ENCODE measurements at places on chromosomes 12 and 14.
A peak's percentile ranks its signal among the peaks of the same experiment; 100 is the strongest.

DNA sequence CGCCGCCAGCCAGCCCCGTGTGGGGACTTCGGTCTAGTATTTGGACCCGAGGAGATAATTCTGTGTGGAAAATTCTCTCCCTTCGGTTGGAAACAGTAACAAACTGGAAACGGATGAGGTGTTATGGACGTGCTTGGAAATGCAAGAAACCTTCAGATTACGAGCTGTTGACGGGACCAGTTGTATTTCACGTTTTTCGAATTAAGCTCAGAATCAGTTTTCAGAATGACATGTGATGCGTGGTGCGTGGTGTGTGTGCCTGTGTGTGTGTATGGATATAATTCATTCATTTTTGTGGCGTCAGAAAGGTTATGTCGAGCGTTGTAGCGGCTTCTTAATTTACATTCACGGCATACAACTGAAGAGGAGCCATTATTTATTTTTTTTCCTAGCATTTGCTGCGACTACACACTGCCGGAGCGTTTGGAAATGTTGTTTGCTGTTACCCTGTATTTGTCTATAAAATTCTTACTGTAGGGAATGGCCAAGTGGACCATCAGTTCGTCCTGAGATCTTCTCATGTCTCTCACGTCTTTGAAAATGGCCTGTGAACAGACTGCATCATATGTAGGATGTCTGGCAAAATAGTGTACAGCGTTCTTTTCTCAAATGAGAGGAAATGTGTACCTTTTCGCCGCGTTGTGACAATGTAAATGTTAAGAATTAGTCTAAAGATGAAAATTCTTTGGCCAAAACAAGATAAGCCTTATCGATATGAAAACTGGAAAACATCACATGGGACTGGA is 1.3 kb downstream of the TRAF3 start:
- DNase-seq: peak; percentile 15

DNA sequence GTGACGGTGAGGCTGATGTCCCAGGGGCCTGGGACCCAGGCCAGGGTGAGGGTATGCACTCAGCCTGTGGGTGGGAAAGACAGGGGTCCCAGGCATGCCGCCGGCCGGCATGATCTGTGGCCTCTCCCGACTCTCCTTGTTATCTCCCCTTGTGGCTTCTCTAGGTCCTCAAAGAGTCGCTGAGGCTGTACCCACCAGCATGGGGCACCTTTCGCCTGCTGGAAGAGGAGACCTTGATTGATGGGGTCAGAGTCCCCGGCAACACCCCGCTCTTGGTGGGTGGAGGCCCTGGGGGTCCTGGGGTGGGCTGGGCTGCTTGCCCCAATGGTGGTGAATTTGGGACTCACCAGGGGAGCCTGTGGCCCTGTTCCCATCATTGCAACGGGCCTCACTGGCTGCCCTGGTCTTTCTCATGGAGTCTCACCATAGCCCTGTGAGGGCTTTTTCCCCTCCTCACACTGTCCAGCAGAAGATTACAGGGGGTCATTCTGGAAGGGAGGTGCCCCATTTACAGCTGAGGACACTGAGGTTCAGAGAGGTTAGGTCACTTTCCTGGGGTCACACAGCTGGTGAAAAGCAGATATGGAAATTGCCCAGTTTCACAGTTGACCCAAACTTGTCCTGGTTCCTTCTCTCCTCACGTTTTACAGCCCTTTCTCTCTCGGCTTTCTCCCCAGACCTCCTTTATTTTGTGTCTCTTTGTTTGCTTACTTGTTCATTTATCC is 37.9 kb downstream of the CYP46A1 start:
- DNase-seq: no peak

DNA sequence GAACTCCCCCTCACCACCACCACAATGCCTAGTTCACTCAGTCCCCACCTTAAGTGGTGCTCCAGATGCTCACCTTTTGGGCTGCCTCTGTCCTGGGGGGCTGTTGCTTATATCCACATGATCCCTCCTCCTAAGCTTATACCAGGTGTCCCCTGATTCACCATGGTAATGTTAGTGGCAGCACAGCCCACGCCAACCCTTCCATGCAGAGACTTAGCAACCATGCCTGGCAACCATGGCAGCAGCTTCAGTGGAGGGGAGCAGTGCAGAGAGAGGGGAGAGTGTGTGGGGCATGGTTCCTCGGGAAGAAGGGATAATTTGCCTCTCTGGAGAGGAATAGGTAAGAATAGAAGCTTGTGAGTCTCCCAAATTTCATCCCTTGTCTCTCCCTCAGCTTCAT is 1.2 kb upstream of the DDN start:
- DNase-seq: no peak

- peak; percentile 37 for DNase-seq
These were observed 13.1 kb downstream of the ASIC1 start for GRCh38 chr12:50070314-50071060.

DNA sequence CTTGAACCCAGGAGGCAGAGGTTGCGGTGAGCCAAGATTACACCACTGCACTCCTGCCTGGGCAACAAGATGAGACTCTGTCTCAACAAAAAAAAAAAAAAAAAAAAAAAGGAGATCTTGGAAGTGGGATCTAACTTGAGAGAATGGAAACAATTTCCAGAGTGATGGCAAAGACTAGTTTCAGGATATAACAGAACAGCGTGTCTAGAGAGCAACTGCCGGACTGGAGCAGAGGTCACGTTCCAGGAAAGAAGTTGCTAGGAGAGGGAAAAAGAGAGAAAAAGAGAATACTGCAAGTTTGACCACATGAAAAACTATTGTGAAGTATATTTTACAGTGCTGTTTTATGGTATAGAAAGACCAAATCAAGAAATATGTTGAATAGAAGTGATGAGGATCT is 118.0 kb downstream of the MON2 start:
- no peak for DNase-seq

- no peak for DNase-seq
These were observed 74.2 kb downstream of the PRORP start for GRCh38 chr14:35196571-35196970.

DNA sequence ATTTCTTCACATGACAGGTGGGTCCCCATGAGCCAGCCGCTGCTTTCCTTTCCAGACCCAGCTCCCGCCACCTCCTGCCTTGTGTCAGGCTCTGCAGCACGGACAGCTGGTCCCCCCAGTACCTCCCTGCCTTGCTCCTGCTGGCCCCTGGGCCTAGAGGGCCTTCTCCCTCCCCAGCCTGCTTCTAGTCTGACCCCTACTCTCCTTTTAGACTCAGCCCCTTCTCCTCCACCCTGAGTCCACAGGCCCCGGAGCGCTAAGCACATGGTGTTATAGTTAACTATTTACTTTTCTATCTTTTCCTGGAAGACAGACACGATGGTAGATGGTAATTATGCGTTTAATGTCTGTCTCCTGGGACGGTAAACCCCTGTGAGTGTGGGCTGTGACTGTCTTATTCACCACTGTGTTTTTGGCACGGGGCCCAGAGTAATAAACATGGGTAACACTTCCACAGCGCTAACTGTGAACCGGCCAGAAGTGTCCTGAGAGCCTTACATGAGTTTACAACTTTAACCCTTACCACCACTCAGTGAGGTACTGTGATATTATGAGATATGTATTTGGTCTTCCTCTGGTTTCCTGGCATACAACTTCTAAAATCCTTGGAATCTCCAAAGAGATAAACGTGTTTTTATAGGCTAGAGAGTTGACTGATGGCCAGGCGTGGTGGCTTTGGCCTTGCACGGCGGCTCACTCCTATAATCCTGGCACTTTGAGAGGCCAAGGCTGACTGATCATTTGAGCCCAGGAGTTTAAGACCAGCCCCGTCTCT is 41.2 kb downstream of the DGLUCY start:
- no peak for DNase-seq

GRCh38 chr12:131283191-131283861 is 329.6 kb downstream of the ADGRD1 start:
- DNase-seq: no peak

- no peak for DNase-seq
These were observed 283.2 kb downstream of the RPAP3 start for GRCh38 chr12:47422611-47423010.

GRCh38 chr12:117226505-117226904 is 36.2 kb upstream of the FBXO21 start:
- no peak for DNase-seq

- DNase-seq: no peak
These were observed 152.2 kb downstream of the CHST11 start for GRCh38 chr12:104608998-104609397.

DNA sequence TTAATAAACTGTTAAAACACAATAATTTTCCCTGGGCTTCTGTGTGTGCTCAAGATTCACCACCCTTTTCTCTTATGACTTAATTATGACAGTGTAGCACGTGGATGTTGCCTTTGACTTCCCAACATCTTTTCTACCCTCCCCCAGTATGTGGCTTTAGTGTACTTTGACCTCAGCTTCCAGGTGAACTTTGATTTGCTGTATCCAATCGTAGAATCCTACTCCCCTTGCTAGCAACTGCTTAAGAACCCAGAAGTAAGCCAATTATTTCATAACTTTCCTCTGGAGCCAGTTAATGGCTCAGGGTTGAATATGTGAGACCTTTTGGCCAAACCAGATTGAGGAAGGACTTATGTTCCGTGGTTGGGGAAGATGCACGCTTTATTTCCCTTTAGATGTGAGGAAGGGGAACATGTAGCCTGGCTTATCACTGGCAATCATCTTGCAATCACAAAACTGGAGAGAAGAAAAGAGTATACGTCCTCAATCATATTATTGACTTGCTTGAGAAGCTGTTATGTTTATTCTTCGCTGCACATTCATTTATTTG is 259.6 kb upstream of the ATP2B1 start:
- DNase-seq: no peak

- DNase-seq: no peak
These were observed 108.0 kb upstream of the MAX start for GRCh38 chr14:65210118-65210821.

GRCh38 chr12:46188170-46188569 is 80.7 kb downstream of the SLC38A1 start:
- no peak for DNase-seq

DNA sequence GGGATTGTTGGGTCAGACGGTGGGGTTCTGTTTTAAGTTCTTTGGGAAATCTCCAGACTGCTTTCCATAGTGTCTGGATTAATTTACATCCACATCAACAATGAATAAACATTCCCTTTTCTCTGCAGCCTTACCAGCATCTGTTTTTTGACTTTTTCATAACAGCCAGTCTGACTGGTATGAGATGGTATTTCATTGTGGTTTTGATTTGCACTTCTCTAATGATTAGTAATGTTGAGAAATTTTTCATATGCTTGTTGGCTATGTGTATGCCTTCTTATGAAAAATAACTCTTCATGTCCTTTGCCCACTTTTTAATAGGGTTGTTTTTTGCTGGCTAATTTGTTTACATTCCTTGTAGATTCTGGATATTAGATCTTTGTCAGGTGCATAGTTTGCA is 140.8 kb upstream of the CNTN1 start:
- no peak for DNase-seq

- DNase-seq: no peak
These were observed 384.1 kb downstream of the ALG10 start for GRCh38 chr12:34406228-34406995.

GRCh38 chr14:76034566-76034965 is 49.0 kb downstream of the IFT43 start:
- no peak for DNase-seq

DNA sequence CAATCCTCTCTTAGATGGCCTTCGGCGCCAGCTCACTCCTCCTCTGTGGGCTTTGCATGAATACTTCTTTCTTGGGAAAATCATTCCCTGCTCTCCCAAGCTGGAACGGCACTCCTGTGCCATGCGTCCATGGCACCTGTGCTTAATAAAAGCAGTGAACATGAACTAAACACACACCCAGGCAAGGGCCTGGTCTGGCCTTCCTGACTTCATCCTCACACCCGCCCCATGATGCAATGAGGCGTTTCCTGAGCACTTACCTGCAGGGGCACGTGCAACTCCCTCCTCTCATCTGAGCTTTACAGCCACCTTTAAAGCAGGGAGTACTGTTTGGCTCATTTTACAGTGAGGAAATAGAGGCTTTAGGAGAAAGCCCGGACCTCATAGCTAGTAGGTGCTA is 219.8 kb downstream of the SLC41A2 start:
- no peak for DNase-seq

DNA sequence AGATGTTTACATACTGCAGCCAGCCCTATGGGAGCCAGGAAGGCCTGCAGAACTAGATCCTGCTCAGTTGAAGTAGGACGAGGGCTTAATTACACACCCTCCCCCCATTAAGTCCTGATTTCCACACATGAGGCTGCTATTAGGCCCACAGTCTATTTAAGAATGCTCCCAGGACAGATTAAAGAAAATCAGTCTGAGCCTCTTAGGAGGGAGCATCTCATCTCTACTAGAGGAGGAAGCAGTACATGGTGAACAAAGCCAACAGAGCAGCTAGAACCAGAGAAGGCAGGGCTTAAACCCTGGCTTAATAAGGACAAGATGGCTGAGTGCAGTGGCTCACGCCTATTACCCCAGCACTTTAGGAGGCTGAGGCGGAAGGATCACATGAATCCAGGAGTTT is 55.8 kb upstream of the ARHGAP5 start:
- no peak for DNase-seq

GRCh38 chr14:89649451-89650075 is 232.5 kb upstream of the FOXN3 start:
- DNase-seq: no peak

- no peak for DNase-seq
These were observed 55.8 kb downstream of the DAD1 start for GRCh38 chr14:22533057-22533704.

DNA sequence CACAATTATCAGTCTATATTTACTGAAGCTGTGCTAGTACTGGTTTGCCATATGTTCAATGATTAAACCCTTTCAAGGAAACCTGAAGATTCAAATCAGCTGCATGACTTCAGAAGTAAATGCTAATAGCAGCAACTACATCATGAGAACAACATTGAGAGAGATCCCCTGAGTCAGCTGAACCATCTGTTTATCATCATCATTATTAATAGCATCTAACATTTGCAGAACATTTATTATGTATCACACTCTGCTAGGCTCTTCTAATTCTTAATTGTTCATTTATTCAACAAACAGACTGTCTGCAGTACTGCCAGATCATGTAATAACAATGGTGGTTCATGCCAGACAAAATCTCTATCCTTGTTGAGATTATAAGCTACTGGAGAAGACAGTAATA is 157.4 kb downstream of the KLHL28 start:
- no peak for DNase-seq

DNA sequence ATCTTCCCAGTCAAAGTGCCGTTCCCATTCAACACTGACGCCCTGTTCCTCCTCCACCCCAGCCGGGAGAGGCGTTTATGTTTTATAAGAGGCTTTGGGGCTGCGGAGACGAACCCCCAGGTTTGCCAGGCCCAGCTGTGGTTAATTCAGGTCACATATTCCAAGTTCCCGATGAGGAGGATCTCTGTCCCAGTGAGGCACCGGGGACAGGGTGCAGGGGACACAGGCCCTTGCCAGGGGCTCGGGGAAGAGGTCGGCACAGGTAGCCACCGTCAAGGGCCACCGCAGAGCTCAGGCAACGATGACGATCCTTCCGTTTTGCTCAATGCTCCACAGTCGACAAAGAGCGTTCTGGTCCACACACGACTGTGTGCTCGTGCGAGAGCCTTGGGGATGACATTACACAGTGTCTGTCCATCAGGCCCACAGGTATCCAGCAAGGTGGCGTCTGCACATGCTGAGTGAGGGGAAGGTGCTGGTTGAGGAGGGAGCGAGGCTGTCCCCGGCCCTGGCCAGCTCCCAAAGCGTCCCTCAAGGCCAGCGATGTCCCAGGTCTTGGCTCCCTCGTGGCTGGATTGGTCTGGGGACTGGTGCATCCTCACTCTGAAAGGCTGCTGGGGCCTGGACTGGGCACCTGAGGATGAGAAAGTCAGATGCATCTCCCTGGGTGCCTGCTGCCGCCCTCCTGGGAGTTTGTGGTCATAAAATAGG is 189.2 kb upstream of the C14orf180 start:
- DNase-seq: no peak
